ENCODE measurements at places on chromosomes 12 and 14.
A peak's percentile ranks its signal among the peaks of the same experiment; 100 is the strongest.

GRCh38 chr12:132482771-132483170 lies 7.2 kb upstream of the FBRSL1 start:
- DNase-seq, result no peak

DNA sequence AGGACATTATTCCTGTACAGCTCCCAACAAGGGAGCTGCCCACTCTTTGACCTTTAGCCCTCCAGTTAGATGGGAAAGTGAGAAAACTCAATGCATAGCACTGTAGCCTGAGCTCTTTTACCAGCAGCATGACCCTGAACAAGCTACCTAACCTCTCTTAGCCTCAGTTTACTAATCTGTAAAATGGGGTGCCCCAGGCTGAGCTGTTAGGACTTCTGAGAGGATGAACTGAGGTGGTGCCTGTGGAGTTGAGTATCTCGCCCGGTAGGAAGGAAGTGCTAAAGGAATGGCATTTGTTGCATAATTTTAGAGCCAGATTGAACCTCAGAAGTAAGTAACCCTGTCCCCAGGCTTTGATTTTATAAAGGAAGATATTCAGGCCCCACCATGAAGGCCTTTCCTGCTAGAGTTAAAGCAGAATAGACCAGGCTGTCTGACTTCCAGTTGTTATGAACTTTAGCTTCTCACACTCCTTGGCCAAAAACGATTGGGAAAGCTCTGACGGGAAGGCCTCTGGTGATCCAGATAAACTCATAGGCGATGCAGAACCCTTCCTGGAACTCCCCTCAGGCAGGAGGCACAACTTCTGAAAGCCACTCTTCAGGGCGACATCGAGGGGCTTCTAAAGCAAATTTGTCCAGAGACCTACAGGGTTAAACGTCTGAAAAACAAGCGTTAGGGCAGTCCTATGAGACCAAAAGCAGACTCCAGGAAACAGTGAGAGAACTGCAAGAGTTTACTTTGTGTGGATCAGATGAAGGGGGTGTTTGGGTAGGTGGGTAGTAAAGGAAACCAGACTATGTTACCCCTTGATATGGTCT lies 2.5 kb upstream of the SERPINA10 start:
- DNase-seq, result no peak

DNA sequence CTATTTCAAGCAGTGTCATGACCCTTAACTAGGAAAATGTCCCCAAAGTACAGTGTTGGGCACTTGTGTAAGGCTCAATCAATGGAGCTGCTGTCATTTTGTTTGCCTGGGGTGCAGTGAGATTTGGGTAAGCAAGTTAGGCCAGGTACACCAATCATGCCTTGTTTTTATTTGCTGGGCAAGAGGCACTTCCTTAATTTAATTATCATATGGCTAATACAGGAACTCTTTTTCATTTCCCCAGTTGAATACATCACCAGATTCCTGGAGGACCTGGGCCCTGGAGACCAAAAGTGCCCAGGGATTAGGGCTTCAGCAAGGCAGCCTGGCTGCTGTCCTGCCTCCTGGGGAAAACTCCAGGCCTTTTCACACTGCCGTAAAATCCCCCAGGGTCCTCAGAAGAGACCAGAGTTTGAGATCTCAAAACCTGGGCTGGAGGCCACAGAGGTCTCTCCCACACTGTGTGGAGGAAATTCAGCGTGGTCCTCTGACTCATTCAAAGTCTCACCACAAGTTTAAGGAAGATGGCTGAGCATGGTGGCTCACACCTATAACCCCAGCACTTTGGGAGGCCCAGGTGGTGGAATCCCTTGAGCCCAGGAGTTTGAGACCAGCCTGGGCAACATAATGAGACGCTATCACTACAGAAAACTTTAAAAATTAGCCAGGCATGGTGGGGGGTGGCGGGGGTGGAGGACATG lies 28.4 kb upstream of the FOXN3 start:
- no peak for DNase-seq

GRCh38 chr12:109844983-109845823 lies 12.0 kb upstream of the TRPV4 start:
- peak; percentile 56 for DNase-seq

- DNase-seq, result no peak
Measured at GRCh38 chr14:69803753-69804152, 6.7 kb upstream of the SLC10A1 start.

DNA sequence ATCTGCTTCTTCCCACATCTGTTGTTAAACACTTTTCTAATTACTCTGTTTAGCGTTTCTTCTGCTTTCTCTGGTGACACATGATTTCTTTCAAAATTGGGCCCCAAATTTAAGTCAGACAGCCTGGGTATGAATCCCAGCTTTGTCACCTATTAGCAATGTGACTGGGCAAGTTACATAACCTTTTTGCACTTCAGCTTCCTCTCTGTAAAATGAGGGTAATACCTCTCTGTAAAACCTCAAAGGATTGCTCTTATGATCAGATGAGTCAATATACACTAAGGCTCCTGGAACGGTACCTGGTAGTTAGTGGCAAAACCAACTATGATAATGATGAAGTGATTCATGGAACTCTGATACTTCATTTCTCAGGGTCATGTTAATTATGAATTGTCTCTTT lies 33.0 kb downstream of the E2F7 start:
- DNase-seq, result no peak

DNA sequence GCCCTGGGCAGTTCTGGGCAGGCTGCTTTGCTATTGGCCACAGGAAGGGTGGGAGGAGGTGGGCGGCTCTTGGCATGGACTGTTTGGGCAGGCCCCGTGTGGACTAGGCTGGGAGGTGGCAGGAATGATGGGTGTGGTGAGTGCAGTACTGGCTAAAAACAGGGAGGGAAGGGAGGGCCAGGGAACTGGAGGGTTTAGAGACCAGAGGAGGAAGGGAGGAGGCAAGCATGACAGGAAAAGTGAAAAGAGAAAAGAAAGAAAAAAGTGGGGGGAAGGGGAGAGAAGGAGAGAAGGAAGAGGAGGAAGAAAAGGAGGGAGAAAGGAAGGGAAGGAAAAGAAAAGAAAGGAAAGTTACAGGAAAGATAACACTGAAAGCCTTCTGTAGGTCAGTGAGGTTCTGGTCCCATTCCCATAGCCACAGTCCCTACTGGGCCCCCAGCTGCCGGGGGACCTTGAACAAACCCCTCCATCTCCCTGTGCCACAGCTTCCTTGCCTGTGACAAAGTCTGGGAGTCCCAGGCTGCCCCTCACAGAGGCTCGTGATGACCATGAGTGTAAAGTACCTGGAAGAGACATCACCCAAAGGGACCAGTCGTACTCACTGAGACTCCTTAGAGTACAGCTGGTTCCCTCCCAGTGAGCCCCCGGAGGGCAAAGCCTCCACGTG lies 1.1 kb upstream of the C14orf132 start:
- no peak for DNase-seq

DNA sequence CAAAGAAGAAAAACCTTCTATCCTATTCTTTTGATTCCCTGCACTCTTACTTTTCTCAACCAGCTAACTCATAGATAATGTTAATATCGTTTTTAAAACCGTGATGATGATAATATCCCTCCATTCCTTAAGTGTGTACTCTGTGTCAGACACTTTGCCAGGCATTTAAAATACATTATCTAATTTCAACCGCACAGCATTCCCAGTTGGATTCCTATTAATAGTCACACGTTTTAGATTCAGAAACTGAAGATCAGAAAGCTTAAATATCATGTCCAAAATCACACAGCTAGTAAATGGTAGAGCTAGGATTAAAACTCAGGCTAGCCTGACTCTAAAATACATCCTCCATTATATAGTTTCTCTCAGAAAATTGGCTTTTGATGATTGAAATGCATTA lies 366.0 kb downstream of the NELL2 start:
- DNase-seq, result no peak

DNA sequence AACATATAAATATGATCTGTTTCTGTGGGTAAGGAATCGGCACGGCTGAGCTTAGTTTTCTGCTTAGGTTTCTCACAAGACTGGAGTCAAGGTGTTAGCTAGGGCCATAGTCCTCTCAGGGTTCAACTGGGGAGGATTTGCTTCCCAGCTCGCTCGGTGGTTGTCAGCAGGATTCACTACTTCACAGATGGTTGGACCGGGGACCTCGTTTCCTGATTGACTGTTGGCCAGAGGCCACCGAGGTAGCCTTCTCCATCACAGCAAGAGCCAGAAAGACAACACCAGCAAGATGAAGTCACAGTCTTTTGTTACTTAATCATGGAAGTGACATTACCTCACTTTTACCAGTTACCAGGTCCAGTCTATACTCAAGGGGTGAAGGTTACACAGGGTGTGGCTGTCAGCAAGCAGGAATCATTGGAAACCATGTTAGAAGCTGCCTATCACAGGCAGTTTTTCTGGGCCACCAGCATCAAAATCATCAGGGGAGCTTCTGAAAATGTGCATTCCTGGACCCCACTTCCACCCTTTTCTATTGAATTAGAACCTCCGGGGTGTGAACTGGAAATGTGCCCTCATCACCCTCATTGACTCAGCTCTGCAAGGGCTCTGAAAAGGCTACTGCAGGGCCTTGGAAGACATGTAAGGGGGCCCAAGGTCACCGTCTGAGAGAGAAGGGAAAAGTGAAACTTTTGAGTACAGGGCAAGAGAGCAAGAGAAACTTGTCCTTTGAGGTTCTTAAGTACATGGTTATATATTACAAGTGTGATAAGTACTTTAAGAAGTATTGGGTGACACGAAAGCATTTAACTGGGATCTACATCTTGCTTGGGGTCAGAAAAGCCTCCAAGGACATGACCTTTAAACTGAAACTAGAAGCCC lies 10.9 kb downstream of the COPS7A start:
- DNase-seq, result no peak

DNA sequence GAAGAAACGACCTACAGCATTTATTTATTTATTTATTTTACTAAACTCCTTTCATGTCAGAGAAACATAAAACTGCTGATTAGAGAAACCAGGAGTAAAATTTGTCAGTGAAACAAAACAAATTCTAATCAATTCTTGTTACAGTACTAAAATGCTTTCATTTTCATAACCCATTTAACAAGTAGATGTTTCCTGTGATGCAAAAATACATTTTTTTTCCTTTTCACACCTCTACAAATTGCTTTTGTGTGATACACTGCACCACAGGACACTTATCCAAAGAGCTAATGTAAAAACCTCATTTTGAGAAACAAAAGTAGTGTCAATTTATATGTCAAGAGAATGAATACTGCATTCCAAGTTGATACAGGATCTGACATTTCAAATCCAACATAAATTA lies 155.1 kb downstream of the SYT1 start:
- DNase-seq, result no peak

GRCh38 chr12:77932216-77932615 lies 101.5 kb downstream of the NAV3 start:
- no peak for DNase-seq

DNA sequence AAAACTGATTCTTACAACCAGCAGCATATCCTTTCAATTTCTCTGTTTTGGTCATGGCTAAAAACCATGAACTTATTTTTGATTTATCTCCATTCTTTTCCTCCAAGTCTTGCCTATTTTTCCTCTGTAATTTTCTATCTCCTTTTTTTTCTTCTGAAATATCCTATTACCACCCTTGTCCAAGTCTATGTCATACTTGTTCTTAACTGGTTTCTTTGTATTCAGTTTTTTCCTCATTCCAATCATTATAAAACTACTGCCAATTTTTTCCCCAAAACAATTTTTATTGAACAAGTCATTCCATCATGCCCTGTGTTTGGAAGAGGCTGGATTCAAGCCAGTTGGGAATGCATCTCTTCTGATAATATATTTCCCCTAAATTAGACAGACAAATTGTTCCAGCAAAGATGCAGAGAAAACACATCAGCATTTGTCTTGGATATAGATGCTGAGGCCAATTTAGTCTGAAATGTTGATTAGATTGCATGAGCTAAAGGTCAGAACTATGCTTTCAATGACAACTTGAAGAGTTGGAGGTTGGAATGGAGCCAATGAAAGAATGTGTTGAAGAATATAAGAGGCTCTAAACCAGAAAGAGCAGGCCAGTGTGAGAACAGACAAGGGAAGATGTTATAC lies 30.7 kb downstream of the OTOGL start:
- DNase-seq, result no peak

DNA sequence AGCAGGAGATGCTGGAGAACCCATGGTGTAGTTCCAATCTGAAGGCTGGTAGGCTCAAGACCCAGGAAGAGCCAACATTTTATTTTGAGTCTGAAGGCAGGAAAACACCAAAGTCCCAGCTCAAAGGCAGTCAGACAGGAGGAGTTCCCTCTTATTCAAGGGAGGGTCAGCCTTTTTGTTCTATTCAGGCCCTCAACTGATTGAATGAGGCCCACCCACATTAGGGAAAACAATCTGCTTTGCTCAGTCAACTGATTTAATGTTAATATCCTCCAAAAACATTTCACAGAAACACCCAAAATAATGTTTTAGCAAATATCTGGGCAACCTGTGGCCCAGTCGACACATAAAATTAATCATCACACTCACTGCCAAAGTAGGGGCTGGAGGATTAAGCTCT lies 130.8 kb downstream of the LMNTD1 start:
- no peak for DNase-seq

- no peak for DNase-seq
Measured at GRCh38 chr12:94107910-94108309, 40.5 kb upstream of the PLXNC1 start.

GRCh38 chr14:21103411-21103709 lies 2.5 kb downstream of the TMEM253 start:
- no peak for DNase-seq

DNA sequence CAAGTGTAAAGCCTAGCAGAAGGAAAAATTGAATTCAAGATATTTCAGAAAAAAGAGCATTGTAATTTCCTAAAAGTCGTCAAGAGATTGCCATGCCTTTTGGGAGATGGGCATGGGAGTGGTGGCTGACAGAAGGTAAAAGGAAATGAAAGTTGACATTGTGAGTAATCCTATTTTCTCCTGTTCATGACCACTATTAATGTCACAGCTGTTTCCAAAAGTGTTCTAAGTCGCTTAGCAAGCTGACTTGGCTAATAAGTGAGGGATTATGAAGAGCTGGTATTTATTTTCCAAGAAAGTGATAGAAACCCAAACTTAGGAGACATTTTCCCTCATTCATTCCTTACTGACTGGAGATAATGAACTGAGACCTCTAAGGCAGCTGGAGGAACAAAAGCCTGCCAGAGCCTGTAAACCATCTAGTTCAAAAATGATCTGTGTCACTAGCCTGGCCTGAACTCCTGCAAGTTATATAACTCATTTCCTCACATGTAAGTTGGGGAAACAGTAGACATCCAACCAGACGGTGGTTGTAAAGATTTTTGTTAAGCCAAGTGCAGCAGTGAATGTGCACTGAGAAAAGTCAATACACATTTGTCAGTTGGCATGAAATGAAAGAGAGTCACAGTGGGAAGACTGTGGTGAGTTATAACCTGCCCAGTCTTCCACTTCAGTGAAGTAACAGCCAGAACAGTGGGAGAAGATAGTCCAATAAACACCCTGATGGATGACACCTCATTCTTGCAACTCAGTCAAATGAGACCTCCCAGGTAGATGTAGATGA lies 75.8 kb downstream of the DIO2 start:
- DNase-seq, result no peak

- no peak for DNase-seq
Measured at GRCh38 chr14:100643426-100643825, 56.2 kb upstream of the BEGAIN start.

GRCh38 chr14:73761618-73762355 lies 47.6 kb upstream of the PNMA1 start:
- no peak for DNase-seq

GRCh38 chr14:105043641-105044040 lies 21.6 kb downstream of the GPR132 start:
- DNase-seq, result no peak
